Stimulated activated CD8-positive, alpha-beta memory T cell treated with anti-CD3 and anti-CD28 coated beads, Interleukin-4, amount 100 ng/mL, for 1 hour (primary cell): ENCODE measurements at places on chromosomes 16 and 17.

DNA sequence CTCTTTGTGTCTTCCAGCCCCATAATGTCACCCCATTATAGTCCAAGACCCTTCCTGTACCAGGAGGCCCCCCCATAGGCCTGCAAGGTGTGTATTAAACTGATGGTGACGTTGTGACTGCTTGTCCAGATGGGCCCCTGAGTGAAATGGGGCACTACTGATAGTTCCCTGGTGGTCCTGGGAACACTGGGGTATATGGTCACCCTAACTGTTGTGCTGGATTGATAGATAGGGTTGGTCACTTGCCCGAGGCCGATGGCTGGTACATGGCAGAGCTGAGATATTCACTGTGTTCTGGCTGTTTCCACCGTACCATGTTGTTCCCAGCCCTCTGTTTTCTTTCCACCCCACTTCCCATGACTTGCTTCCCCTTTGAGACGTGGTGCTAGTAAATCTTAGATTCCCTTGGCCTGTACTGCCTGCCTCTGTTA is 4.3 kb downstream of the CNP start:
- no peak for DNase-seq

GRCh38 chr17:78678711-78679110 is 101.5 kb upstream of the DNAH17 start:
- DNase-seq, result no peak

DNA sequence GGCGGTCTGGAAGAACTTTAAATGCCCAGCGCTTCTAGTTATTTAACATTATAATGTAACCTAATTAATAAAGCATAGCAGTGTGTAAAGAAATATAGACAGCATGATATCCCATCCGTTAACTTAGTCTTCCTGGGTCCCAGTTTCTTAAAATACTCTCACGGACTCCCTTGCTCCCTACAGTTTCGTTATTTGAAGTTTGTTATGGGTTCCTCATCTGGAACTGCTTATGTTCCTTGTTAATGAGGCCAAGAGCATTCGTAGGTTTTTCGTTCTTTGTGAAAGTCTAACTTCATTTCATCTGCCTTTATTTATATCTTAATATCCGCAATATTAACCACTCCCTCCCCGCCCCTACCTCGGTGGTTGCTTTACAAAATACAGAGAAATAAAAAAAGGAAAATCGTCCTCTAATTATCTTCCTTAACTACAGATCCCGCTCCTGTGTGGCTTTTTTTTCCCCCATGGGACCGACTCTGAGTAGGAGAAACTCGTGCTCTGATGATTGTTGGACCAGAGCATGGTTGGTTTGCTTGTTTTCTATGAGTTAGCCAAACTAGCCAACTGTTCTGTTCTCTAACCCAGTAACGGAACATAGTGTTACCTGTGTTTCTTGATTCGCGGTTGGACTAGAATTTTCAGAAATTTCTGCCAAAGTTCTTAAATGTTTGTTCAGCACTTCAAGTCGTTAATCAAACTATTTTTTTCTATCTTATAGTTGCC is 863 bp downstream of the ADPRM start:
- no peak for DNase-seq

DNA sequence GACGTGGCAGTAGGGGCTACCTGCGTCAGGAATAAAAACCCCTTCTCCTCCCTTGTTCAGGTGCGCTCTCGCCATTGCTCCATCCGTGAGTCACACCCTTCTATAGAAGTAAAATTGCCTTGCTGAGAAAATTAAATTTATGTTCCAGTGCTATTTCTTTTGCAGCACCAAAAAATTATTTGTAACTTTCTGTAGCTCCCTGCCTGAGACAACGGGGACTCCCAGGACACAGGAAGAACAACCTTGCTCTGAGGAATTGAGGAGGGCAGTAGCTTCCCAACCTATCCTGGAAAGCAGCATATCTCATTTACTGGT is 85.4 kb downstream of the EMP2 start:
- no peak for DNase-seq

GRCh38 chr16:65421596-65421995 is 299.7 kb upstream of the CDH11 start:
- DNase-seq, result no peak

DNA sequence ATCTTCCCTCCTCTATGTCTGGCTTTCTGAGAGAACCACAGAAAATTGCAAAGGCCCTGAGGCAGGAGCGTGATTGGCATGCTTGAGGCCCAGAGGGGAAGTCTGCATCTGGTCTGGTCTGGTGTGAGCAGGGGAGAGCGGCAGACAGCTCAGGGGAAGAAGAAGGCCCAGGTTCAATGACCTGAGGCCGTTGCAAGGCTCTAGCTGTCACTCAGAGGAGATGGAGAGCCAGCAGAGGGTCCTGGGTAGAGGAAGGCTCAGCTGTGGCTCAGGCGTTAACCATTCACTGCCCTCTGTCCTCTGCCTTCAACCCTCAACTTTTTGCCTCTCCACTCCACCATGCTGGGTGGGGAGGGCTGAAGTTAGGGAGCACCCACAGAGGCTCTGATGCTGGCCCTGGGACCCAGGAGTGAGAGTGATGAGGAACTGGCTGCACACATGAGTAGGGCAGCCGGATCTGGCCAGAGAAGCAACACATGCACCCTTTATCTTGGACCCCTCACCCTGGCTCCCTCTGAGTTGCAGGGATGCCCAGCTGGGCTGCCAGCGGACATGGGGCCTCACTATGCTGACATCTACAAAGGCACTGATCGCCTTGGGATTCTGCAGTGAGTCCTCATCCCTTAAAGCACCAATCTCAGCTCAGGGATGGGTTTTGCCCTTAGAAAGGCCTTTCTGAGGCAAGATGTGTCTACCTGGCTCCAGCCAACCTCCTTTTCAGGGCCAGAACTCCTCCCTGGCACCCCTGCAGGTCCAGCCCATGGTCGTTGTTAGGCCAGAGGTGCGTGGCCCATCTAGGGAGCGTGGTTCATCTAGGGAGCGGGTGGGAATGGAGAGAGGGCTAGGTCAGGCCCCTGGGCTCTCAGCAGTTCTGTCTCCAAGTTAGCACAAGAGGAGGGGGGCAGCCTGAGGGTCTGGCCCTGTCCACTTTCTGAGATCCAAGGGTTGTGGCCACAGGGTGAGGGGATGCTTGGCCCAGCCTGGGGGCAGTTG is 7.7 kb upstream of the KRTAP17-1 start:
- DNase-seq, result no peak
